ENCODE measurements at places on chromosomes 1 and 21.

DNA sequence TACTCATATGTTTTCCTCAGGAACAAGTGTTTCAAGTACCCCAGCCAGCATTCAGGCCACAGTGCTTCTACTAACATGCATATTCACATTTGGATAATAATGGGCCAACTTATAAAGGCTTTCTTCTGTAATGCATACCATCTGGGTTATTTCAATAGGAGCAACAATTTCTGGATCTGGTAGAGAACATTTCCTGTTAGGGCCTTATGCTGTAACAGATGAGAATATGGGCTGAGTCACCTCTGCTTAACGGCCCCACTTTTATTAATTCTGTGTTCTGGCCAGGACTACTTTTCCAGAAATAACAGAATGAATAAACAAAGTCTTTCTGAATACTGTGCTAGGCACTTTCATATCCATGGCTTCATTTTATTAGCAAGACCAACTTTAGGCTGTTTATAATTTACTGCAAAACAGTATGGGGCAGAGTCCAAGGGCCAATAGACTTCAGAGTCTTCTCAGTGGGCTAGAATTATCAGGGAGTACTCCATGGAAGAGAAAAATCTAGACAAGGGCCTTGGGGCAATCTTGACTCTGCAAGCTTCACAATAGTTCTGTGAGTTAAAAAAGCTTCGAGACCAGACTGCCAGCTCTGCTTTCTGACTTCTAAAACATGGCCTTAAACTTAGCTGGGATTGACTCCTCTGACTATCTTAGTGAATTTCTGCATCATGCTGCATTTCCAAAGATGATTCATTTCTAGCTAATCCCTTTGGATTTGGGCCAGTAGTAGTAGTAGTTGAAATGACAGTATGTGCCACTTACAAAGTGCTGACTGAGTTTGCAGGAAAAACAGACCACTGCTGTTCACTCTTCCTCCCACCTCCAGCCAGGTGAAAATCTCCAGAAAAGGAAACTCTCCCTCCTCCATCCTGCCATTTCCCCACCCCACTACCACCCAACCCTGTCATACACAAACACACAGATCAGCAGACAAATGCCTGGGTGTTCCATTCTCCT lies 8.2 kb upstream of the SSX2IP start:
- peak; percentile 87 for DNase-seq

DNA sequence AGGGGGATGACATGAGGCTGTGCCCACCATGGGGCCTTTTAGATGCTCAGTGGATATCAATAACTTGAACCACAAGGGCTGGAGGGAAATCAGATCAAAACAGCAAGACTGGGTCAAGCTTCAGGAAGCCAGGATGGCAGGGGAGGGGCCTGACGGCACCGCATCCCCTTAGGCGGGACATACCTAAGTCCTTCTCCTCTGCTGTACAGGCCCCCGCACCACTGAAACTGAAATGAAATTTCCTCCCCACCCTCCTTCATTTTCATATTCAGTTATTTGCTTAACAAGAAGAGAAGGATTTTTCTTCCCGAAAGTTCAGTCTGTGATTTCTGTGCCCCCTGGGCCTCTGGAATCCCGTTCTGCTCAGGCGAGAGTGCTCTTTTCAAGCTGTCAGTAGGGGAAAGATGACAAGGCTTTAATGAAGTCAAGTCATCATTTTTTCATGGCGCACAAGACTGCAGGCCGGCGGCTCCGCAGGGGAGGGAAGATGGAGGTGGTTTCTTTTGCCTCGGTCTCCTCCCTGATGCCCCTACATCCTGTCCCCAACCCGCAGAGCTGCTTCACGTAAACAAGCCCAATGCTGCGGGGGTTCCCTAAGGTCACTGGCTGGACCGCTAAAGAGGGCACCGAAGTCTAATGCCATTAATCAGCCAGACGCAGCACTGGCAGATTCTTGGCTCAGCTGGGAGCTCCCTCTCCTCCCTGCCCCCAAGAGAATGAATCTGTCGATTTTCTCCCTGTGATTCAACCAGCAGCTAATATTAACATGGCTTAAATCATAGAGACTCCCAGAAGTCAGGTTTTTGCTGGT lies 264.8 kb downstream of the C1orf94 start:
- DNase-seq = no peak

DNA sequence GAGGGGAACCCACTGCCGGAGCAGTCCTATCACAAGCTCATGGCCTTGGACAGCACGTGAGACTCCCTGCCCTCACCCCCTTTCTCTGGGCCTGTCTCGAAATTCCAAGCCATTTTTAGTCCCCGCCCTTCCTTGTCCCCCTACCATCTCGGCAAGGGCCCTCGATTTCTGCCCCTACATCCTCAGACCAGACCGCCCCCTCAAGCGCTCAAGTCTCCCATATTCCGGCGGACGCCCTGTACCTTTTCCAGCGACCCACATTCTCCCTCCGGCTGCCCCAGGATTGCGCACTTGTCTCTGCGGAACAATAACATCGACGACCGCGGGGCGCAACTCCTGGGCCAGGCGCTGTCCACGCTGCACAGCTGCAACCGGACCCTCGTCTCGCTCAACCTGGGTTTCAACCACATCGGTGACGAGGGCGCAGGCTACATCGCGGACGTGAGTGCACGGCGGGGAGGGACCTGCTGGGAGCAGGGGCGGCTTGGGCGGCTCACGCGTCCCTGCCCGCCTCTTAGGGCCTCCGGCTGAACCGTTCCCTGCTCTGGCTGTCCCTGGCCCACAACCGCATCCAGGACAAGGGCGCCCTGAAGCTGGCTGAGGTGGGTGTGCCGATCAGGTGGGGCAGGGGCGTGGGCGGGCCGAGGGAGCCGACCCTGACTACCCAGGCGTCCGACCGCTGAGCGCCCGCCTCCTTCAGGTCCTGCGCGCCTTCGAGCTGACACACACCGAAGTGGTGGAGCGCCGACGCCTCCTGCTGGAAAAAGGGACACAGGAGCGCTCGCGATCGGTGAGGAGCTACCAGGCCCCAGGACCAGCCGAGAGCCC lies 7.0 kb downstream of the LRRC71 start:
- no peak for DNase-seq

- DNase-seq = no peak
Observed at GRCh38 chr1:19979494-19979977, at the start of gene PLA2G2A. PLA2G2A (minus strand) TSS chr1:19979618; CDS start chr1:19978773, 845 bp downstream.

- DNase-seq = no peak
Observed at GRCh38 chr1:209431813-209432442, 151.6 kb upstream of the CAMK1G start.

DNA sequence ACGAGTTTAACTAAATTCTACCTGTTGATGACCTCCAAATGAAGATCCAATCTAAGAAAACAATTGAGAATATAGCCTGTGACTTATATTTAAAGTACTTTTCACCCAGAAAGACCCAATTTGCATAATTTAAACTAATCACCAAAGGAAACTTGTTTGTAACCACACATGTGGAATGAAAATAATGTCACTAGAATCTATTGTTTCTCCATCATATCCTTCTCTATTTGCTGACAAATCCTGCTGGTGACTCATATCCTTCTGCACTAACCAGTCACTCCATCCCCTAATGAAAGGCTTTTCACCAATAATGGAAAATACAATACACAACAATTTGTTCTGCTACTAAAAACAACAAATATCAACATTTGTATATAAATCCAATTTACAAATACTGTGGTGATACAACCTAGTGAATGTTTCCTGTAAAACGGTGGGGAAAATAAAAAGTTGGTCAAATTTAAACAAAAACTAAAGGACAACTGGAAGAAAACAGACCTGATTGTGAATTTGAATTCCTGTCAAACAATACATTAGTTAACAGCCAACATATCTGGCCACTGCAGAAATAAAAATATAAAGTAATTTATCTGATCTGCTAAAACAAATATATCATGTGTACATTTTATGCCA lies 6.5 kb downstream of the PTP4A2 start:
- DNase-seq = no peak

DNA sequence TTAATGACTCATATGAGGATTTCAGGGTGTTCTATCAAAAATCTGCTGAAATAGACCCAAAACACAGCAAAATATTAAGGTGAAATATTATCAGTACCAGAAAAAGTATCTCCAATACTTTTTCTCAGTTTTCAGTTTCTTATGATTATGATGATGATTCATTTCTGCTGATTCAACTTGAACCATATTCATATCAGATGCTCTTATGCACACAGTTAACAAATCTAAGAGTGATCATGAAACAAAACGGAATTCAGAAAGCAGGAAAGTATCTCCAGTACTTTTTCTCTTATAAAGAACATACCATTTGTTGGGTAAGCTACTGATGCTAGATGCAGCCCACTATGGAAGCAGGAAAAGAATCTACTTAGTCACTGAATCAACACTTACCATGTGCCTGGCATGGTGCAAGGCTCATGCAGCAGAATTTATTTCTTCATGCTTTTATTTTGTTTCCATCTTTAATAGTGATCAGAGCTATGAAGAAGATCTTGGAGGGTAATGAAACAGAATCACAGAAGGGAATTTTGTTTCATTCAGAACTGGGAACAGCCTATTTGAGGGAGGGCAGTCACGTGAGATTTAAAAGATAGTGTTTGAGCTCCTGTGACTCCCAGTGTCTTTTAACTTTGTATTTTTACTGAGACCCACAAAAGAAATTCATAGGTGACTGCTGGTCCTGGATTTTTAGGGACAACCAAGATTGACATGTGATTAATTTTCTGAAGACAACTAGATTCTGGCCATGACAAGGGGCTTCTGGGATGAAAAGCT lies 480.6 kb downstream of the SETD4 start:
- DNase-seq = no peak

DNA sequence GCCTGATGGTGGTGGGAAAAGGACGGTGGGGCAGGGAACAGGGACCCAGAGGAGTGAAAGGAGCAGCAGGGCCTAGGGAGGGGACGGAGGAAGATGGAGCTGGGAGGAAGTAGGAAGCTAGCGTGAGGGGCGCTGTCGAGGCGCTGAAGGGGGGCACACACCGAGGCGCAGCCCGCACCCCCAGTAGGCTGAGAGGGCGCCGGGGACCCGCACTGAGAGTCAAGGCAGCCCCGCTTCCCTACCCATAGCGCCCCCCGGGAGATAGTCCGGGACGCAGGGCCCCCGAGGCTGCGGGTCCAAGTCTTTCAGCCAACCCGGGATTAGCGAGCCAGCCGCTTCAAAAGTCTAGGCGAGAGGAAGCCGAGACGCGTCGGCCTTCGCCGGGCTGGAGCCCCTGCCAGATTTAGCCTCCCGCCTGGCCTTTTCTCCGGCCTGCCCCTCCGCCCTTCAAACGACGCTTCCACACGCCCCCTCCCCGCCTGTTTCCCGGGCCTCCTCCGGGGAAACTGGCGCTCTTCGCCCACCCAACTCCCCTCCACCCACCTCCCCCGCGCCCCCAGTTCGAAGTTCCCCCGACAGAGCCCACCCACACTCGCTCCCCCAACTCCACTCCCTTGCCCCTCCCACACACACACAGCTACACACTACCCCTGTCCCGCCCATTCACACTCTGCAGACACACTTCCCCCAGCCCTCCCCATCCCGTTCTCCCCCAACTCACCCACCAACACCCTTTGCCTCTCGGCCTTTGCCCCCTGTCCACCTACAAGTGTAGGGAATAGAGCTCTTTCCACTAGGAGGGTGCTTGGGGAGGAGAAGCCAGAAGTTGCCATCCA lies 7.8 kb upstream of the PROX1 start:
- no peak for DNase-seq

GRCh38 chr21:28112511-28112910 lies 880.2 kb downstream of the LTN1 start:
- DNase-seq = no peak

- DNase-seq = no peak
Observed at GRCh38 chr1:2477791-2478499, 1.9 kb downstream of the PLCH2 start.

GRCh38 chr1:158992787-158993312 lies 16.9 kb upstream of the IFI16 start:
- no peak for DNase-seq

- DNase-seq = no peak
Observed at GRCh38 chr1:236144033-236144432, 1.7 kb downstream of the GPR137B start.

- DNase-seq = no peak
Observed at GRCh38 chr1:5690898-5691297, 301.3 kb downstream of the NPHP4 start.

- no peak for DNase-seq
Observed at GRCh38 chr1:116767782-116768382, 13.7 kb downstream of the CD2 start.

DNA sequence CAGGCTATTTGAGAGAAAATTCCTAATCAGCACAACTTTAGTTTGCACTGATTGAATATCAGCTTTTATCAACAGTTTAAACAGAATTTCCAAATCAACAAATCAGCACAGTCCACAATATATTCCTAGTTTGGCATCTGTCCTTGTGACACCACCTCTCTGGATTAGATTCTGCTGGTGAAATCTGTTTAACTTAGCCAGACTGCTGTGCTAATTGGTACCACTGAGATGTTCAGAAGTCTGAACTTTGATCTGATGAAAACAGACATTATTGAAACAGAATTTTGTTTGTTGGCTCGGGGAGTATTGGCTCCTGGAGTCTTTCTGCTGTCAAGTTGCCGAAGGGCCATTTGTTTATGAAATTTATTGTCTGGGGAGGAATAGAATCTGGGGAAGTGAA lies 17.0 kb upstream of the NGF start:
- DNase-seq = no peak

GRCh38 chr1:20207546-20207945 lies 21.2 kb upstream of the PLA2G2C start:
- no peak for DNase-seq

DNA sequence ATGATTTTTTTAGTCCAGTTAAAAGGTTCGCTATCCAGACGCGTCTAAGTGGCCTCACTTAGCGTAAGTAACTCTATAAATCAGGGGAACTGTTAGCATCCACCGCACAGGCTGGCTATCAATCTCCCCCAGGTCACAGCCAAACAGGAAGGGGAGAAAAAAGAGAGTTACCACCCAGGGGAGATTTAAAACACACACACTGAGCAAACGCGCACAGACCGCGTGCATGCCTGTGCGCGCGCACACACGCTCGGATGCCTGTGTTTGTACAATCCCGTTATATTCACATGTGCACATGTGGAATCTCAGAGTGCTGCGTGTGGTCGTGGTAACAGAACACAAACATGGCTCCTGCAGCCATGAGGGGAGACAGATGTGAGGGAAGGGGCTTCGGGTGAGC lies 125.4 kb downstream of the CASZ1 start:
- no peak for DNase-seq

- DNase-seq = no peak
Observed at GRCh38 chr1:173333581-173333980, 126.5 kb upstream of the TNFSF4 start.

DNA sequence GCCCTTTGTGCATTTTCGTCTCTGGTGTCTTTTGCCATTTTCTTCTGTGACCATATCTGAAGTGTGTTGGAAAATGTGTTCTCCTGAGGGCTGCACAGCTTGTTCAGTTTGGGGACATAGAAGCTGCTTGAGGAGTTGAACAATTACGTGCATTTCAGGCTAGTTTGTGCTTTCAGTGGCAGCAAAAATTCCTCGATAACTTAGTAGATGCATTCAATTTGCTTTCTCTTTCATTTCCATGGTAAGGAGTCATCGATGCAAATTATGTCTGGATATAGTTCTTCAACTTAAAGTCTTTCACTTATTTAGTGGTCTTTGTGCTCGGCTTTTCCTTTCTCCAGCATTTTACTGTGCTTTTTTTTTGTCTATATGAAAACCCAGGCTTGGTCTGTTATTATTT lies 441.5 kb downstream of the PLA2G4A start:
- no peak for DNase-seq

Data from NCI-H446 (cell line).